ENCODE measurements at places on chromosomes 5 and 9.

- no peak for DNase-seq
These were observed 831 bp upstream of the SHROOM1 start for GRCh38 chr5:132831095-132831860.

DNA sequence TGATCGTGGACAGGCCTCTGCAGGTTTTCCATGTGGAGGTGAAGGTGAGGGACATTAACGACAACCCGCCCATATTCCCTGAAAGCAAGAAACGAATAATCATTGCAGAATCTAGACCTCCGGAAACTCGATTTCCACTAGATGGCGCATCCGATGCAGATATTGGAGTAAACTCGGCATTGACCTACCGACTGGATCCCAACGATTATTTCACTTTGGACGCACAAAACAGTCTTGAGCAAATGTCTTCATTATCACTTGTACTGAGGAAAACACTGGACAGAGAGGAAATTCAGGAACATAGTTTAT is 621 bp downstream of the PCDHA13 start:
- no peak for DNase-seq

DNA sequence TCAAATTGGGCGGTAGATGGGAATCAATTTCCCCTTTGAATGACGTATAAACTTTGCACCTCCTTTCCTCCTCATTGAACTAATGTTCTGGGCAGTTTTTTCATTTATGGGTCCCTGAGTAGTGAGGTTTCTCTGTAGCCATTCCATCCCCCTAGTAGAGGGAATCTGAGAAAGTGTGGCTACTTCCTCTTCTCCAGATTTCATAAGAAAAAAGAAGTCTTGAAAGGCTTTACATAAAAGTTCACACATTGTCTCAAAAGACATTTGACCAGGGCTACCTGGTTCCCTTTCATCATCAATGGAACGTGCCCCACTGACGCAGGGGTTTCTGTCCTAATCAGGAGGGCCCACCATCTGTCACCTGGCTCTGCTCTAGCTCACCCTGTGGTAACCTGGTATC is 57.3 kb downstream of the CTSL start:
- DNase-seq: no peak

DNA sequence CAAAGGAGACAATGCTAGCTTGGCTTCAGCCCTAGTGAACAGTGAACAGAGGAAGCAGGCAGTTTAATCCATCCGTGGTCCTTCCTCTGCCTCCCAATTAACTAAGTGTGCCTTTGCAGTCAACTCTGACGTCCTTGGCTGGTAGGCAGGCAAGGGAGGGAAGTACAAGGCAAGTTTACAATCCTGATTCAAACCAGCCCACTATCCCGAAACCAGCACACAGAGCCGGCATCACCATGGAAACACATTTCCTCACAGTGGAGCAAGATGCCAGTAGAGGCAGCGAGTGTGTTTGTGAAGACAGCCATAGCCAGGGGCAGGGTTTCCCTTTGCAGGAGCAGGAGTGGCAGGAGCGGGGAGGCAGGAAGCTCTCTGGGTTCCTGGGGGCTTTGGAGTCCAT is 73.9 kb downstream of the GOLPH3 start:
- no peak for DNase-seq

DNA sequence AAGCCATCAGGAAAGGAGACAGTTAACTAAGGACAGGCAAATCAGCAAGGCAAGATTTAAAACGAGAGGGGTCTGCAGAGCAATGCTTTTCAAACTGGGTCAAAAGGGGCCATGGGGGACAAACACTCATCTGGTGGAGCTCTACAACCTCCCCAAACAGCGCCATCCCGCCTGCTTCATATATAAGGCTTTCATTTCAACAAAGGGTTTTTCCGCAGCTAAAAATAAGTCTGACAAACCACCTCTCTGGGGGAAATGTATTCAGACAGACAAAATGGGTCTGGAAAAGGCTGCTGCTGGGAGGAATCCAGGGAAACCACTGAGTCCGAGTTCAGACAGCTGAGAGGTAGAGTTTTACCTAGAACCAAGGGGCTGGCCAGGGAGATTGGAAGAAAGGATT is 8.3 kb upstream of the SEPTIN8 start:
- peak; percentile 40 for DNase-seq

- DNase-seq: no peak
These were observed 235.1 kb upstream of the ADAMTSL1 start for GRCh38 chr9:18238752-18239447.

DNA sequence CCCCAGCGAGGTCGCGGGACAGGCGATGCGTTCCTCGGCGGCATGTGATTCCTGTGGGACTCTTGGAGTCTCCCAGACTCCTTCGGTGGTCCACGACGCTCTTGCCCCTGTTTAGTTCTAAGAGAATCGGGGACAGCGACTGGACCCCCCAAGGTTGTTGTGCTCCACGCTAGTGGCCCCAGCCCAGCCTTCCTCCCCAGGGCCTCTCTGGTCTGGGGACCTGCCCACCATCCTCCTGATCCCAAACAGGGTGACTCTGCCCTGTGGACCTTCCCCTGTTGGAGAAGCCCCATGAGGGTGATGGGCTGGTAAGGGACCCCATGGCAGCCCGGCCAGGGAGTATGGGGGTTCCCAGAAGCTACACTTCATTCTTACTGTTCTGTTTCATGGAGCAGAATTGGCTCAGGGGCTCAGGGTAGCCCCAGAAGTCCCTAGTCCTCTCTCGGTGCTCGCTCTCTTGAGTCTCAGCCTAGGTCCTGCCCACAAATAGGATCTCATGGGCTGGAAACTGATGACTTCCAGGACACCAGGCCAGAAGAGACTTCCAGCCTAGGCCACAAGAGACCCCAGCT is 880 bp downstream of the CARD19 start:
- no peak for DNase-seq

- no peak for DNase-seq
These were observed 42.1 kb downstream of the CACNA1B start for GRCh38 chr9:137919649-137920141.

DNA sequence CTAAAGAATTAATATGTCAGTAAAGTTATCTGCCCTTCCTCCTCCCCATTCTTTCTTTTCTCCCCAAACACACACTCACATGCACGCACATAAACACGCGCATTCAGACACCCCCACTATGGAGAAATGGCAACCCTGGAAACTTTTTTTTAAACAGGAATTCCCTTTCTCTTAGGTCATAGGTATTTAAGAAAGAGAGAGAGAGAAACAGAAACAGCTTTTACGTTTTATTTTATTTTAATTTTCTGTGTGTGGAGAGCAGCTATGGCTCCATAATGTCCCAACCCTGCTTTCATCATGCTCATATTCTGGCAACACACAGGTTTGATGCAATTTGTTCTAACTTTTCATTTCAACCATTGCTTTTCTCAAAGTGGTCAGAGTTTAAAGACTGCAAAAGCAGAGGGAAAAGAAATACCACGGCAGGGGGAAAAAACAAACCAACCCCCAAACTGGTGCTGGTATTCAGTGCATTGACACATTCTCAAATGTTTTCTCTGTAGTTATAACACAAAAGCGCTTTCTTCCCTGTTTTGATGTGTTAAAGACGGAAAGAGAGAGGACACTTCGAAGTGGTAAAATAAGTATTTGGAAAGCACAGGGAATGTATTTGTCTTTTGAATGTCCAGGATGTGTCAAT is 126.0 kb upstream of the TMEM161B start:
- DNase-seq: no peak

DNA sequence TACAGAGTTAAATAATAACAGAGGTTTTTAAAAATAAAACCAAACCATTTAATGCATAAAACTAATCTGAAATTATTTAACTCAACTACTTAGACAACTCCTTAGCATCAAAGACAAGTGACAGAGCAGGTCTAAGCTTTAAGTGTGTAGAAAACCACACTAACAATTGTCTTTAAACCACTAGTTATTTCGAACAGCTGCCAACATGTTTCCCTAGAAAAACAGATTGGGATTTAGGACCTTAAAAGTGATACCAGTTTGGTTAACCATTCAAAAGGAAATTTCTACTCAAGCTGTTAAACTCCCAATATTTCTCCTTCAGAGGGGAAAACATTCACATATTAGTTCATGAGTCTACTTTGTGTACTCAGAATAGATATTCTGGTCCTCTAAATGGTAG is 208.7 kb downstream of the BNC2 start:
- DNase-seq: no peak
